SK-N-MC (cell line): ENCODE measurements at places on chromosomes 7 and 10.

DNA sequence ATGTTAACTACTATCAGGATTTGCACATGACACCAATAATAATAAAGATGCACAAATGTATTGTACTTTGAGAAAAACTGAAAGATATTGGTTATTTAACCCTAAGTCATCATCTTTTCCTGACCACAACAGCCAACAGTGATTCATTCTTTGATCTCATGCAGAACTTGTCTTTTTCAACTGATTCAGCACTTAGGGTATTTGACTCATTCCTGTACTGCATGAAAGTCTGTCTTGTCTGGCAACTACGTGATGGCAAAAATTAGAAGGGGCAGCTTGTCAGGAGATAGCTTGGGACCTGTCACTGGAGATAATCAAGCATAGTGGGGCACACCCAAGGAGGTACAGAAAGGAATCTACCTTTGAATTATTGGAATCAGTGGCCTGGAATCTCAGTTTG, 77.8 kb upstream of the LRRC17 start:
- DNase-seq: no peak

DNA sequence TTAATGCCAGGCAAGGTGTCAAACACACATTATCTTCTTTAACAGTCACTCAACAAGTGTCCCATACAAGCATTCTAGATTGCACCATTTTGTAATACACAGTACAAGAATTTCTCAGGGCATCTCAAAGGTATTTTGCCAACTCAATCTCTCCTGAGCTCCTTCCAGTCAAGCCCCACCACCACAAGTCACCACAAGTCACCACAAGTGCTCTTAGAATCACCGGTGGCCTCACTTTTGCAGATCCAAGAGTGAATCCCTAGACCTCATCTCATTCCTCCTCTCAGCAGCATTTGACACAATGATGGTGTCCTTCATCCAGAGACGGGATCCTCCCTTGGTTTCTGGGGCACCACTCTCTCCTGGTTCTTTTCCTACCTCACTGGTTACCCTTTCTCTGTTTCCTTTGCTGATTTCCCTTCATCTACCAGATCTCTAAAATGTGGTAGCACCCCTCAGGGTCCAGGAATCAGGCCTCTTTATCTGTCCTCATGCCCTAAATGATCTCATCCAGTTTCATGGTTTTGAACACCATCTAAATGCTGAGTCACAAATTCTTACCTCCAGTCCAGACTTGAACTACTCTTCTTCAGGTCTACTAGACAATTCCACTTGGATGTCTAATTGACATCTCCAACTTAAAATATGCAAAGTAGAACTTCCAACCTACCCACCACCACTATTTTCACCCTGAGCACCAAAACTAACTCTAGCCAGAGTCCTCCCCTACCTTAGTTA, 26.9 kb downstream of the VPS41 start:
- DNase-seq: no peak

DNA sequence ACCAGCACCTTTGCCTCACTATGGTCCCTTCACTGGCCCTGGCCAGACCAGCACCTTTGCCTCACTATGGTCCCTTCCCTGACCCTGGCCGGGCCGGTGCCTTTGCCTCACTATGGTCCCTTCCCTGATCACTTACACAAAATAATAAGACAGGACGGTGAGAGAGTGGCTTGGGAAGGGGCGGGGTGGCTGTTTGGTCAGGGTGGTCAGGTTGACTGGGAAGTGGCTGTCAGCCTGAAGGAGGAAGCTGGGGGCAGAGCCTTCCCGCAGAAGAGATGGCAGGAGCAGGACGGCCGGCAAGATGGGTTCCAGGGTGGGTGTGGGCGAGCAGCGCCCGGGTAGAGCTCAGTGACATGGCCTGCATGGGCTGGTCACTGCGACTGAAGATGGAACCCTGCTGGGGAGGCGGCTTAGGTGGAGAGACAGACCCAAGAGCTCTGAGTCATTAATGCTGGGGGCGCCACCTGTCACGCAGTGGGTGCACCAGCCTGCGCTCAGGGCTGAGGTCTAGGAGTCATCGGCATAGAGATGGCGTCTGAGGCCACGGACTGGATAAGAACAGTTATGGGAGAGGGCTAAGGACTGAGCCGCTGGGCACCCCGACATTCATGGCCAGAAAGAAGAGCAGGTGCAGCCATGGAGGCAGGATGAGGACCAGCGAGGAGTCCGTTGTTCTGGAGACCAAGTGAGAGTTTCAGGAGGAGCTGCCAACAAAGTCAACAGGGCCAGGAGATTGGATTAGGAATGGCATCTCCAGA, 91.8 kb downstream of the CHST15 start:
- DNase-seq: no peak

GRCh38 chr7:140876519-140877248, 48.0 kb downstream of the BRAF start:
- no peak for DNase-seq

- no peak for DNase-seq
These were observed 455.3 kb downstream of the PLXDC2 start for GRCh38 chr10:20271490-20271889.

DNA sequence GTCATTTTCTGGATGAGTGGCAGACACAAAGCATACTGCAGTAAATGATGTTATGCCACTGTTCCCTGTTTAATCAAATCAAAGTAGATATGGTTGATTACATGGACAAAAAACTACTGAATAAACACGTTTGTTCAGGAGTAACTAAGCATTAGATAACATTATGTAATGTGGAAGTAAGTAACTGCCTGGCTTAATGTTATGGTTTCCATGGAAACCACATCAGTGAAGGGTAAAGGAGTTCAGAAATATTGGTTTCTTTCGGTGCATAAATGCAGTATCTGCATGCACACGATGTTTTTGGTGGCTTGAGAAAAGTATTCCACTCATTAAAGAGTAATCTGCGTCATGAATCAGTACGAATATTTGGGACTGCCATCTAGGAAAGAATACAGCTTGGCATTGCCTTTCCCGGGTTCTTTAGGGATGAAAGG, 131.3 kb upstream of the PRKCQ start:
- DNase-seq: no peak

DNA sequence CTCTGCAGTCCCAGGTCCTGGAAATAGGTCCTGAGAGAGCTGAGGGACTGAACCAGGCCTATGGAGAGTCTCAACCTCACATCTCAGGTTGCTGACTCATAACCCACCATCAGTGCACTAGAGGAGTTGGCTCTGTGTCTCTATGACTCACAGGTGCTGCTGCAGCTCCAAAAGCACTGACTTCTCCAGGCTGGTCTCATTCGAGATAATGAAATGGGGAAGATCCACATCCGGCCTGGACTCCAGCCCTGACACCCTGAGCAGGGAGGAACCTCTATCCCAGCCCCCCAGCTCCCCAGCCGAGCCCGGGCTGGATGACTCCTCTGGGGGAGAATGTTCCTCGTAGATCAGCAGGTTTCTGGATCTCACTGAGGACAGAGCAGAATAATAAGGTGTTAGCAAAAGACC, 35.5 kb upstream of the DGKI start:
- no peak for DNase-seq

DNA sequence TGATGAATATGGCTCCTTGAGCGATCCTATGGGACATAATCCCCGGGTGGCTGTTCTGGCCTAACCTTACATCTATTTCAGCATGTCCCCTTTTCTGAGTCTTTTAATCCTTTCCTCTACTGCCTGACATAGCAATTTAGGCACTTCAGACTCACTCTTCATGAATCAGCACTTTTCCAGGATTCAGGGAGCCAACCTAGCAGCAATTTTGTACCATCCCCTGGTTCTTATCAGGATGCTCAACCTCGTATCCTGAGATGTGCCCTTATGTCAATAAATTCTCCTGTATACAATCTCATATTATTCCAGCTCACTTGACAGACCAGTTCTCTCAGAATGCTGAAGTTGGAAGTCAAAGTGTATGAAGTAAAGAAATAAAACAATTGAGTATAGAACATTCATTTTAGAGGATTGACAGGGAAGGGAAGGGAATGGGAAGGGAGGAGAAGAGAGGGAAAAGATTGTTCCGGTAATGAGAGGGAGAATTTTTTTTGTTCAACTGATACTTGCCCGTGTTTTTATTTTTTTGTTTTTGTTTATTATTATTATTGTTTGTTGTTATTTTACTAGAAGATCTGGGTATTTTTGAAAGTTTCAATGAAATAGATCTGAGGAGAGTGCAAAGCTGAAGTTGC, 8.2 kb upstream of the ZC3HAV1 start:
- DNase-seq: no peak

DNA sequence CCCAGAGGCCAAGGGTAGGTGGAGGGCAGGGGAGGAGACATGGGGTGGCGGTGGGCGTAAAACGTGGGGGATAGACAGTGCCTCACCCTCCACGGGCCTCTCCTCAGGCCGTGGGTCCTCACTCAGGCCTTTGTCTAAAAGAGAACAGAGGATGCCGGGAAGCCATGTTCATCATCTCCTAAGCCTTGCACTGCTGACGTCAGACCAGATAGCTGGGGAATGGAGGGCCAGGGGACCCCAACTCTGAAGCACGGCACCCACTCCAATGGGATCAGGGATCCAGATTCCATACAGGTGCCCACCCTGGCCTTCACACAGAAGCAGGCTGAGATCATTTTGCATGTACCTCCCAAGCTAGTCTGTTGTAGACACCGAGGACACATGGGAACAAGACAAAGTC, 83.4 kb upstream of the TMEM248 start:
- DNase-seq: no peak

DNA sequence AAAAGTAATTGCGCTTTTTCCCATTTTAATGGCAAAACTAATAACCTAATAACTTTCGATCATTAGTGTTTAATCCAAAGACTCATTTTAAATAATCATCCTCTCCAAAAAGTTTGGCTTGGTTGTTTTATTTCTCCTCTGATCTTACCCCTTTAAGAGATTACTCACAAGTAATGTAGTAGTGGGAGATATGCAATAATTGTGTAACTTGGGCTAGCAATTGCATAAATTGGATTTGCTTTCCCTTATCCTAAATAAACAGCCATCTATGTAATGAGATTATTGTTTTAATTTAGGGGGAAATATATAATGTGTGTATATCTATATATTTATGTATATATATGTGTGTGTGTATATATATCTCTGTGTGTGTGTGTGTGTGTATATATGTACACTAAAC, 82.5 kb downstream of the RNLS start:
- no peak for DNase-seq

DNA sequence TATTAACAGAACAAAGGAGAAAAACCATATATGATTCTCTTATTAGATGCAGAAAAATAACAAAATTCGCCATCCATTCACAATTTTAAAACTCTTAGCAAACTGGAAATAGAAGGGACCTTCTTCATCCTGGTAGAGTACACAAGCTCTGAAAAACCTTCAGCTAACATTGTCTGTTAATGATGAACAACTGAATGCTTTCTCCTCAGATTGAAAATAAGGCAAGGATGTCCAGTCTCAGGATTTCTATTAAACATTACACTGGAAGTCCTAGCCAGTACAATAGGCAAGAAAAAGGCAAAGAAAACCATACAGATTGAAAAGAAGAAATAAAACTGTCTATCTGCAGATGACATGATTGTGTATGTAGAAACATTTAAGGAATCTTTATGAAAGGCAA, 16.0 kb upstream of the CCNY start:
- DNase-seq: no peak

GRCh38 chr10:8061274-8062211, 7.1 kb downstream of the GATA3 start:
- no peak for DNase-seq

- DNase-seq: no peak
These were observed 19.2 kb upstream of the R3HCC1L start for GRCh38 chr10:98115031-98115787.

- DNase-seq: no peak
These were observed 51.4 kb downstream of the NPS start for GRCh38 chr10:127600479-127600878.

DNA sequence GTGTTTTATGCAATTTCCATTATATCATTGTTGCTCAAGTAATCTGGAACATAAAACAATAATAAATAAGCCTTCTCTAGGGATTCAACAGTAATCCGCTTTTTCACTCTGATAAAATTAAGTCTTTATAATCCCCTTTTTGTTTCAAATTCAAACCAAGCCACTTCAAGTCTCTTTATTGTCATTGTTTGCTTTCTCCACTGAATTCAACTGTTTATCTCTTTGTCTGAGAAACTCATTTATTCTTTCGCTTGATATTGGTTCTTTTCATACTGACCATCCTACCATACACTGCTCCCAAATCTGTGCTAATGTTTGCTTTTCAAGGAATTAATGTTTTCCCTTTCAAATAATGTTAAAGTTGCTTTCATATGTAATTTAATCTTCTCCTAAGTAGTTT, 550.4 kb upstream of the PCDH15 start:
- DNase-seq: no peak

DNA sequence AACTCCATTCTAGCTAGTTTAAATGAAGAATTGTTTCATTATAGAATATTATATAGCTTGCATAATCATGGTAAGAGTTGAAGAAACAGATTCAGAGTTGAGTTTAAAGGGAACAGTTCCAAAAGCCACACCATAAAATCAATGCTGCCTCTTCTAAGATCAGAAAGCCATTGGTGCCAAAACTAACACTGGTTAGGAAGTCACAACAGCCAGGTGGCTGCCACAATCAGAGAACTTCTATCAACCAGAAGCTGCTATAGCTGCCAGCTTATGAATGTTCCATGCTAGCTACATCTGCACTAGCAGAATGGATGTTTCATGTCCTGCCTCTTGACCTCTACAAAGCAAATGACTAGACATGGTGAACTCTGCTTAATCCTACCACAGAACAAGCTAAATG, 583.1 kb upstream of the LRRN3 start:
- no peak for DNase-seq

DNA sequence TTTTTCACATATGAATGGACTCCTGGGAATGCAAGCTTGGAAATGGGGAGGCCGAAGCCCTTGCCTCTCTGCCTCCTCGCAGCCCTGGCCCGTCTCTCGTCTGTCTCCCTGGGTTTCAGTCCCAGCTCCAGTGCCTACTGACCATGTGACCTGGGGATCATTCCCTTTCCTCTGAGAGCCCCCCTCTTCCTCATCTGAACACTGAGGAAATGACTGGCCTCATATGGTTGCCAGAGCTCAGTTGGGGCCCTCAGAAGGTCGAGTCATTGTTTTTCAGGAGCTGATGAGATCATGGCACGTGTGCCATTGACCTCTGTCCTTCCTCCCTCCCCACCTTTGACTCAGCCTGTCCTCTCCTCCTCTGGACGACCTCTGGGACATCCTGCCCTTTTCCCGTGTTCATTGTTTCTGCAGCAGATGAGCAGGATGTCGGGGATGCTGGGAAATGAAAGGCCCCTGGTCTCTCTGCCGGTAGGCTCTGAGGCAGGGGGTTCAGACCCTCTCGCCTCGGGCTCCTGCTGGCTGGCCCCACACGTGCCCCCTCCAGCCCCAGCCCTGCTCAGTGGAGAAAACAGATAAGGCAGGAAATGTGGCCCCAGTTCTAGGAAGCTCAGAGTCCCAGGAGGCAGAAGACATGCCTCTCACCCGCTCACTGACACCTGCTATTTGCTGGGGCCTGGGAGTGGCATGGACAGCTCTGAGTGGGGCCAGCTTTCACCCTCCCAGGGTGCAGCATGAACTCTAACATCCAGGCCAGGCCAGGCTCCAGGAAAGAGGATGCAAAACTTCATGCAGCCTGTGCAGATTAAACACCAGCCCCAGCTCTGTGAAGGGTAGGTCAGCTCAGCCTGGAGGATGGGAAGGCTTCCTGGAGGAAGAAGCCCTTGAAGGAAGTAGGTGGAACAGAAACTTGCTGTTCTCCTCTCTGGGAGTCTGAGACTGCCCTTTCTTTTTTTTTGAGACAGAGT, 8.3 kb upstream of the PPP1R35 start:
- DNase-seq: no peak
